C1 segment of cervical spinal cord (tissue), 14 donors: ENCODE measurements at places on chromosomes 12 and 14.
A peak's percentile ranks its signal among the peaks of the same experiment; 100 is the strongest.

DNA sequence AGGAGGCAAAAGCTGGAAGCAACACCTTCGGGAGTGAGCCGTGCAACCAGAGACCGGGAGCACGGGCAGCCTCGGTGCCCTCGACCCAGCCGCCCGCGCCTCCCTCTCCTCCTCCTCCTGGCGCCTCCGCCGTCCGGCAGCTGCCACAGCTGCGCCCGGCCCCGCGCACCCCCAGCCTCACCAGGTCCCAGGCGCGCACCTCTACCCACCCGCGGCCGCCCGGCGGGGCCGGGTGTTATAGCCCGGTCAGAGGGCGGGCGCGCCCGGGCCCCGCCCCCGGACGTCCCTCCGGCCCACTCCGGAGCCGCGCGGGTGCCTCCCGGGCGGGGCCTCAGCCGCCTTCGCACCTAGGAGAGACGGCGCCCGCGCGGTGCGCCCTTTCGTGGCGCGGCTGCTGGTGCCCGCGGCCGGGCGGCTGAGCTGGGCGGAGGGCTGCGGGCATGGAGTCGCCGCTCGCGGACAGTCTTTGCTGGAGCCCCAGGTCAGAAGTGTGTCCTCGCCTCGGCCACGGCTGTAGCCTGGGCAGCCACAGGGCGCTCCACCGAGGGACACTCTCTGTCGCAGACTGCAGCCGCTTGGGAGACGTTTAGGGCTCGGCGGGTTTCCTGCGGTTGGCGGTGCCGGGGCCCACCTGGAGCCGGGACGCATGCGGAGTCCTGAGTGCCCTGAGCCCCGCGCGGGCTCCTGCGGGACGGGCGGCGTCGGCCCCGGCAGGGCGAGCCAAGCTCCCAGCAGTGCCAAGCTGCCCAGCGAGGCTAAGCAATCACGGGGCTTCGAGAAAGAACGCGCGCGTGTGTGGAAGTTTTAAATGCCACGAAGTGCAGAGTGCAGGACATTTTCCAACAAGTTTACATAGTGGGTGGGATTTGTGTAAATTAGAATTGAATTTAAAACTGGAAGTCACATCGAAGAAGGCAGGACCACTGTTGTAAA lies at the start of gene CPM:
Gene CPM, minus strand, starts transcription at position 211 of the 933 bp plus-strand sequence. CDS start 334 bp downstream, outside the sequence.
- peak; percentile 59 for DNase-seq

DNA sequence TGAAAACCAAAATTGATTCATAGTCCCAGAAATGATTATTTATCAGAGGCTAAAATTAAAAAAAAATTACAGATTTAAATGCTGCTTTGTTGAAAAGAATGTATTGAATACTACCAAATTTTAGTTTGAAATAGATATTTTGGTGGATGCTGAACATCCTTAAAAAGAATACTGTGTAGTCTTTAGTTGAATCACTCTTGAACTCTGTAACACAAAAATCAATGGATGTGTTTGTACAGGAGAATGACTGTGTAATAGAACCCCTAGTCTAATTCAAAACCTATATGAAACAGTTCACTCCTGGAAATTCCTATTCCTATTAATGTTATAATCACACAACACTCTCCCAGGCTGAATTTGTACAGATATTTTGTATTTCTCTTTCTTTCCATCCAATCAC lies 1.5 kb upstream of the TSPAN8 start:
- no peak for DNase-seq

DNA sequence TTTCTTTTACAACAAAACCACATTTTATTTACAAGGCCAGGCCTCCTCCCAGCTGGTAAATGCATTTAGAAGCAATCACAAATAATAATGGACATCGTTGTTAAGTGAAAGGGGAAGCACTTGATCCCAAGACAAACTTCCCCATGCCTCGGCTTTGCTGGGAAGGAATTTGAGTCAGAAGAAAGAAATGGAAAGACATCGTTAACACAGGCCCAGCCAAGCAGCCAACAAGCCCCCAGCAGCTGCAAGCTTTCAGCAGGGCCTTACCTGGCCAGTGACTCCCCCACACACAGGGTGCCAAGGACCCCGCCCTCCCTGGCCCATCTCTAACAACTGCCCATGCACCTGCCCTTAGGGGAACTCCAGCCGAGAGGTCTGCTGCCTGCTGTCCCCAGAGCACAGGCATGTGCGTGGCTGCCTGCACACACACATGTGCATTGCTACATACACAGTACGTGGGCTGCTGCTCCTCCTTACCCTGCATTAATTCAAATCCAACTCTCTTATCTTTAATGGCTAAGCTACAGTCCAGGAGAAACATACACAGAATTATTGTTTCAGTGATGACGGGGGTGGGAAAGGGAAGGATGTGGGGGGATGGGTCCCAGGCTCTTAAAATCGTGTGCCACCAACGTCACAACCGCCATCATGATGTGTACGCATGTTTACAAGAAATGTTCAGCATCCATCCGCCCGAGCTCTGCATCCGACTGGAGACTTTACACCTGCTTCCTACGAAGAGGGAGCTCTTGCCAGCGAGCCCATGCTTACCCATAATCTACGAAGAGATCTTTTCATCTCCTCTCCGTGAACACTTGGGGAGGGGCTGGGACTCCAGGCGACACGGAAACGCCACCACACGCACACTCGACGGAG lies 9.8 kb downstream of the BCL11B start:
- DNase-seq = no peak

DNA sequence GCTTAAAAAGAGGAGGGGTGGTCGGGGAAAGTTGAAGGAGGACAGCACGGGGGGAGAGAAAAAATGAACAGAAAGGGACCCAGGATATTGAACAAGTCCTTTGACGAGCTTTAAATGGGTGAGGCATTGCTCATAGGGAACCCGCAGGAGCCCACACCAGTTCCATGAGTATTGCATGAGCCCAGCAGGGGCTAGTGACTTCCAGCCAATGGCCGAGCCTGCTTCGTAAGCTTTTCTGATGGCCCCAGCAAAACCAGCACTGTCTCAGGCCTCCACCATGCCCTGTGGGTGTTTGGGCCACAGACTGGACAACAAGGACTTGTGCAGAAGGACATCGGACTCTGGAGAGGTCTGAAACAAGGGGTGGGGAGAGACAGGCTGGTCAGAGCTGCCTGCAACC lies 109.5 kb downstream of the ZFP36L1 start:
- DNase-seq = no peak

DNA sequence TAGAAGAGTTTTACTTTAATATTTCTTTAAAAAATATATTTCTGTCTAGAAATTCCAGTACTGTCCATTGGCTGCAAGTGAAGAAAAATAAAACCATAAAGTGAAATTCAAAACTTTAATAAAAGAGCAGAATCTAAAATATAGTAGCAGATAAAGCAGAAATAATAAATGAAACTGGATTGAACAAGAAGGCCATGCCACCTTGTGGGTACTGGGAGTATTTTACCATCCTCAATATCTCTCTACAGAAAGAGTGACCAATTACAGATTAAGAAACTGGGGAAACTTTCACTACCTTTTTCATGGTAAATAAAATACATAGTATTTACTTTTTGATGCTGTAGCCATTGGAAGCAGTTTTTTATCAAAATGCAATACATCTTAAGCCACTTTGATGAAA lies 220.5 kb downstream of the BCAT1 start:
- no peak for DNase-seq

DNA sequence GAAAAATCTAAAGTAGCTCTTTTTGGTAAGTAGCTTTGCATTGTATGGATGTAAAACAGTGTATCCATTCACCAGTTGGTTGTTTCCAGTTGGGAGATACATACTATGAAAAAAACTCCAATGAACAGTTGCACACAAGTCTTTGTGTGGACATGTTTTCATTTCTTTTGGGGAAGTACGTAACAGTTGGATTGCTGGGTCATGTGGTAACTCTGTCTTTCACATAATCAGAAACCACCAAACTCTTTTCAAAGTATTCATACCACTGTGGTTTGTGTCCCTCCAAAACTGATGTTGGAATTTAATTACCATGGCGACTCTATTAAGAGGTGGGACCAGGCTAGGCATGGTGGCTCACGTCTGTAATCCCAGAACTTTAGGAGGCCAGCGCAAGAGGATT lies 58.9 kb upstream of the RESF1 start:
- no peak for DNase-seq

GRCh38 chr14:89267656-89268055 lies 149.4 kb downstream of the FOXN3 start:
- DNase-seq = no peak

- no peak for DNase-seq
These were observed 25.5 kb upstream of the P2RX4 start for GRCh38 chr12:121184425-121184824.

- DNase-seq = no peak
These were observed 93.2 kb upstream of the OTX2 start for GRCh38 chr14:56903304-56903969.

DNA sequence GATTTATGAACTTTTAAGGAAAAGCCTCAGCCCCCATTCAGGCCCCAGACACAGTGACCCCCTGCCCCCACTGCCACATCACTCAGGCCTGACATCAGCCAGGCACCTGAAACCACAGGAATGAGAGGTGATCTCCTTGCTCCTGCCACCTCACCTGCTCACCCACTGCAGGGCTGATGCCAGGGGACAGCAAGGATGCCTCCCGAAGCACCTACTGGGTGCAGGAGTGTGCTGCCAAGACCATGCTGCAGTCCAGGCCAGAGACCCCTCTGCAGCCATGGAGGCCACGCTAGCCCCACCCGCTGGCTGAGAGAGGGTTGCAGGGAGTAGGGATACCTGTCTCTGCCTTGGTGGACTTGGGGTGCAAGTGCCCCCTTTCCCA lies 18.6 kb upstream of the KRT7 start:
- DNase-seq = no peak

- DNase-seq = no peak
These were observed 18.1 kb upstream of the STON2 start for GRCh38 chr14:81418057-81418790.

- no peak for DNase-seq
These were observed 881 bp upstream of the PUS1 start for GRCh38 chr12:131928080-131928710.

- DNase-seq = no peak
These were observed 95.2 kb downstream of the GTF2A1 start for GRCh38 chr14:81125536-81125935.

GRCh38 chr12:50182461-50182860 lies 15.3 kb upstream of the CERS5 start:
- no peak for DNase-seq

DNA sequence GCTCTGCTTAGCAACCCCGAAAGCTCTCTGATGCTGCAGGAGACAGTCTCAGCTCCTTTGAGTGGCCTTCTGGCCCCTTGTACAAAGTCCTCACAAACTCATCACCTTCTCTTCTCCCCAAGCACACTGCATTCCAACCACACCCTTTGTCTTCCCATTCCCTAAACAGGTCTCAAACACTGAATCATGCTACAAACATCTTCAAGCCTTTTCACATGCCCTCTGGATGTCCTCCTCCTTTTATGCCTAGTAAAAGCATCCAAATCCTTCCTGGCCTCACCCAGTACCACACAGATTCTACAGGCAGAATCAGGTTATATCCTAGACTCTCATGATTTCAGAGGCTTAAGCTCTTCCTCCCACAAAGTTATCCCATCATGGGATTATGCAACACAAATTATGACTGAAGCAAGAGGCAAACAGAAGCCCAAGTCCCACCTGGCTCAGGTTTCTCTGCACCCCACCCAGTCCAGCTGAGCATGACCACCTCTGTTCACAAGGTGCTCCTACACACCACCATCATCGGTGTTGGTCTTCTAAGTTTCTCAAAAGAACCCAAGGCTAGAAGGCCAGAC lies 61.4 kb upstream of the PCED1B start:
- no peak for DNase-seq

- DNase-seq = no peak
These were observed 945.8 kb downstream of the DIO2 start for GRCh38 chr14:79265366-79265946.

- DNase-seq = no peak
These were observed 29.3 kb upstream of the TMCC3 start for GRCh38 chr12:94679554-94680195.

GRCh38 chr14:69943084-69943780 lies 64.0 kb downstream of the SMOC1 start:
- DNase-seq = no peak

DNA sequence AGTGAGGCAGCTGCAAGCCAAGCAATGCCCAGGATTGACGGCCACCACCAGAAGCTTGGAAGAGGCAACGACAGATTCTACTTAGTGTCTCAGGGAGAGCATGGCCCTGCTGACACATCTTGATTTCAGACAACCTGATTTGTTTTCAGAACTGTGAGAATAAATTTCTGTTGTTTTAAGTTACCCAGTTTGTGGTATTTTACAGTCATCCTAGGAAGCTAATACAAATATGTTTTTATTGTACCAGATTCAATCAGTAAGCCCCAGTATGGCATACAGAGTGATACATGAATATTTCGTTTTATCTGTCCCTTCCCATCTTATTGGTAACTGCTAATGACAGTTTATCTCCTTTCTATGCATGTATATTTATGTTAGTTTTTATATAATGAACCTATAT lies 62.3 kb downstream of the SAMD4A start:
- DNase-seq = no peak

- no peak for DNase-seq
These were observed 632 bp downstream of the UBR7 start for GRCh38 chr14:93207468-93208308.

DNA sequence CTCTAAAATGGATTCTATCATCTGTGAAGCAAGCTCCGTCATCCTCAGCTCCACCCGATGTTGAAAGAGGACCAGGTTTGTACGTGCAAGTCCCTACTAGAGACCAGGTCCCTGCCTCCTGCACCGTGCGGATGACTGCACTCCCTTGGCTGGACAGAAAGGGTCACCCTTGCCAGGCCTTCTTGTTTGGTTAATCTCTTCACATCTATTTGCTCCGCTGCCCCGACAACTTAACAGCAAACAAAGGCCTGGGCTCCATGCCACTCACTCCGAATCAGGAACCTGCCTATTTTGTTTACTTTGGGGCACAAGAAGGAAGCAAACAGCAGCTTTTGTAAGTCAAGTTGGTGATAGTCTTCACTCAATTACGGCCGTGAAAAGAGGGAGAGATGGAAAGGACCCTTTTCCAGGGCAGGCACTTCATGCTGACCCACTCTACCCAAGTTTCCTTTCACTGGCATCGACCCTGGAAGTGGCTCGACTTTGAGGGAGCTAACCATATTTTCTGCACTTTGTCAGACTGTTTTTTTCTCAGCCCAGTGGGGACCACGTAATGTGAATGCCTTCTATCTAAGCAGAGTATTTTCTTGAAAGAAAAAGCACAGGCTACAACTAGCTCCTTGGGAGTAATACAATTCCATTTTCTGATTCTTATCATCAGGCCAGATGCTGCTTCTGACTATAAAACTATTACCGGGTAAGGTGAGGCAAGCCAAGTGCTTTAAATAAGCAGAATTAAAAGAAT lies 202.6 kb downstream of the FOXN3 start:
- DNase-seq = peak; percentile 46
